ENCODE measurements at places on chromosomes 3 and 15.

- DNase-seq: no peak
These were observed 135.4 kb downstream of the KLF13 start for GRCh38 chr15:31461911-31462480.

DNA sequence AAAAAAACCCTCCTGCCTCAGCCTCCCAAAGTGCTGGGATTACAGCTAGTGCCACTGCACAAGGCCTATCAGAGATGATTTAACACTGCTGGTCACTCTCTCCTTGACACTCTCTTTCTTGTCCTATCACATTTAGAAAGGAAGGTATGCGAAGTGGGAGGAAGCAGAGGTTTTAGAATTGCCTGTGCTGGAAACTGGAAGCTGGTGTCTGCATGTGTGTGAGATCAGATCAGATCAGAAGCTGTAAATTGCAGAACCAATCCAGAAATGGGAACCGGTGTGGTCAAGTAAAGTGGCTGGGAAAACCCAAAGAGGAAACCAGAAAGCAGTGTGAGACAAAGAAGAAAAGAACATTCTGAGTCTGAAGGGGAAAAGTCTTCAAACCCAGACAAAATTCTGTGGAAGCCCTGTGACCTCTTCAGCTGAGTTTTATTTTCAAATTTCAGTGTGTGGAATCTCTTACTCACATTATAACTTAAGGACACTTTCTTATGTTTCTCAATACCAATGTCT lies 2.8 kb downstream of the EFHB start:
- no peak for DNase-seq

DNA sequence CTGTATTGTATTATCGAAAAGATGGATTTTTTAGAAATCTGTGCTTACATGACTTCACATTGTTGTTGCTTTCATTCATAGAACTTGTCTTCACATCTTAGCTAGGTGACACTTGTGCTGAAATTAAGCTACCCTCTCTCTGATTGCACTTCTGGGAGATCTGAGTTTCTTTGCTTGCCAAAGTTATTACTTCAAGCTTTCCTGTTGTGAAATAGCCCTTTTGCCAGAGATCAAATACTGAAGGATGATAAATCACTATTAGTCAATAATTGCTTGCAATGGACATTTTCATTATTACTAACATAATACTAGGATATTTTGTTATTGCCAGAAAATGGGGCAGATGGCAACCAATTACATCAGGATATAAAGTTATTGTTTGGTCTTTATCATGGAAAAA lies 34.7 kb downstream of the PIK3CA start:
- no peak for DNase-seq

GRCh38 chr3:124092811-124093210 lies 100.9 kb upstream of the ROPN1 start:
- no peak for DNase-seq

DNA sequence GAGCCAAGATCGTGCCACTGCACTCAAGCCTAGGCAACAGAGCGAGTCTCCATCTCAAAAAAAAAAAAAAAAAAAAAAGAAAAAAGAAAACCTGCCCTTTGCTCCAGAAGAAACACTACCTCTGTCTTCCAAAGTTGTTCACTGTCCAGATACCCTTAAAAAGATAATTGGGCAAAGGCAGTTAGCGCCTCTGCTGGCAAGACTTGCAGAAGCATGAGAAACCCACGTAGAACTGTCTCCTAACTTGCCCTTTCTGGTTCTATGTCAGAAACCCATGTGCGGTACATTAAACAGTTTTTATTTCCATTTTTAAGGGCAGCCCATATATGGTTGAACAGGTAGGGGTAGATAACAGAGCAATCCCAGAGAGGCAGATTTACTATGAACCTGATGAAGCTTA lies 1026.4 kb downstream of the ROBO2 start:
- no peak for DNase-seq

- no peak for DNase-seq
These were observed 451.1 kb upstream of the KCNMB2 start for GRCh38 chr3:178084938-178085816.

GRCh38 chr15:37973856-37974255 lies 39.4 kb downstream of the TMCO5A start:
- DNase-seq: no peak

- no peak for DNase-seq
These were observed 251.4 kb upstream of the C2CD4B start for GRCh38 chr15:62416526-62416925.

- DNase-seq: no peak
These were observed 270.0 kb upstream of the HES1 start for GRCh38 chr3:193865896-193866480.

- DNase-seq: no peak
These were observed 181.4 kb downstream of the SMAD6 start for GRCh38 chr15:66883284-66883911.

DNA sequence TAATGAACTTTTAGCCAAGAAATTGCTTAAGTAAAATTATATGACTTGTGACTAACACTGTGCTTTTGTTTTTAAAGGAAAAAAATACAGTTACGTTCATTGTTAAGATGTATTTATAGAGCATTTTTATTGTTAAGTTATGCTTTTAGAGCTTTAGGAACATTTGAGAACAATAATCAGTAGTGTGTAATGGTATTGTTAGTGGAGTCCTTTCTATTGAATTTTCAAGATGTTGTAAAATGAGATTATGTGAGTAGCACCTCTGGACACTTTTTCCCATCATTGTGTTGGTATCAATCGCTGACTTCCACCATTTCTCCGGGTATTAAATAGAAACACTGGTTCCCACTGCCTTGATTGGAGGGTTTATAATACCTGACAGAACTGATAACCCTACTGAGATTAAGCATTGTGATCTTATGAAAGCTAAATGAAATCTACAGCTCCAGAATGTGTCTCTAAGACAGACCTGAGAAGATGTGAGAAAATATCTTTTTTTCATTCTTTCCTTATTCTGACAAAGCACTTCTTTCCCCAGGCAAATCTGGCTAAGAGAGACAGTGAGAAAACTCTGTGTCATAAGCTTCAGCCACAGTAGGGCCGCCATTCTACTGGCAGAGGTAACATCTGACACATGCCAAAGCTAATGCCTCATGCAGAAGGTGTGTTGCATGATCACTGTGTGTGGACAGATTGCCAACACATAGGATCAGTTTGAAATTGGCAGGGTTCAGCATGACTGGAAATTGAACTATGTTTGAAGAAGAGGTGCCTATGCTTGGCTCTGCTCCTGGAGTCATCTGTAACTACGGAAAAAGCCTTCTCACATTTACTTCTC lies 610.8 kb downstream of the MECOM start:
- DNase-seq: no peak

DNA sequence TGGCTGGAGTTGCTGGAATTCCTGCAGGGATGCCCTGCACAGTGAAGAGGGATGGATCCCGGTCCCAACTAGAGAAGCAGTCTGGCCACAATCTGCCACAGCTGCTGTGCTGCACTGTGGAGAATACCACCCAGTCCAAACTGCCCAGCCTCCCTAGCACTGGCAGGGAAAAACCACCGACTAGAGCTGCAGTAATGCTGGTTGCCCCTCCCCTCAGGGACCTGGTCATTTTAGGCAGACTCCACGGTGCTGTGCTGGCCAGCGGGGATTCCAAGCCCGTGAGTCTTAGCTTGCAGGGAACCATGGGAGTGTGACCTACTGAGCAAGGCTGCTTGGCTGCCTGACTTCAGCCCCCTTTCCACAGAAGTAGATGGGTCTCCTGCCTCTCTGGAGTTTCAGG lies 478.0 kb upstream of the ATP11B start:
- DNase-seq: no peak

- no peak for DNase-seq
These were observed 175.5 kb upstream of the CADM2 start for GRCh38 chr3:84783281-84783680.

DNA sequence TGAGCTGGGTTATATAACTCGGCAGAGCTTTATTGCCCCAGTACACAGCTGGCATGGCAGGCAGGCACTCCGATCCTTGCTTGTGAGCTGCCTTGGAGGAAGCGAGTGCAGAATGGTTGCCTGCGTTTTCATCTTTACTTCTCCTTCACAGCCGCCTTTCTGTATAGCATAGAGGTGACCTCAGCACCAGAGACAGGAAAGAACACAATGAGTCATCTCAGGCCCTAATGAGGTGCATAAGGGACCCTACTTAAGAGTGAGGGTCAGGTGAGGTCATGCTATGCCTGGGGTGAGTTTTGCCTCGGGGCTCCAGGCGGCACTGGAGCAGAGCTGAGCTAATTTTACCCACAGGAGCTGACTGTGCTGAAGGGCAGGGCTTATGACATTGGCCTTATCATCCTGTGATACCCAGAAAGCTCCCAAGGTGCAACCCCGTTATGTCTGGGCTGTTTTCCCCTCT lies 43.5 kb downstream of the LPP start:
- DNase-seq: no peak

- DNase-seq: no peak
These were observed 8.9 kb upstream of the CTDSPL start for GRCh38 chr3:37852771-37853170.
